ENCODE measurements at places on chromosomes 6 and 20.

DNA sequence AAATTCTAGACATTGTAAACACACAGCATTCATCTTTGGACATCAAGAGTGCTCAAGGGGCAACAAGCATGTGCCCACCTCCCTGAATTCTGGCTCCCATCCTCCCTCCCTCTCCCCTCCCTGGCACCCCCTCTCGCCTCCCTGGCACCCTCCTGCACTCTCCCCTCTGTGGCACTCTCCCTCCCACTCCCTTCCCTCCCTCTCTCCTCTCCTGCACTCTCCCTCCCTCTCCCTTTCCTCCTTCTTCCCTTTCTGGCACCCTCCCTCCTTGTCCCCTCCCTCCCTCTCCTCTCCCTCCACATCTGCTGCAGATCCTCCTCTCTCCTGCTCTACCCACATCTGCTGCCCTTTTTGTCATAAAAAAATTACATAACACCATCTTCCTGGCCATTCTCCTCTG is 113.0 kb upstream of the SLC22A23 start:
- no peak for DNase-seq

DNA sequence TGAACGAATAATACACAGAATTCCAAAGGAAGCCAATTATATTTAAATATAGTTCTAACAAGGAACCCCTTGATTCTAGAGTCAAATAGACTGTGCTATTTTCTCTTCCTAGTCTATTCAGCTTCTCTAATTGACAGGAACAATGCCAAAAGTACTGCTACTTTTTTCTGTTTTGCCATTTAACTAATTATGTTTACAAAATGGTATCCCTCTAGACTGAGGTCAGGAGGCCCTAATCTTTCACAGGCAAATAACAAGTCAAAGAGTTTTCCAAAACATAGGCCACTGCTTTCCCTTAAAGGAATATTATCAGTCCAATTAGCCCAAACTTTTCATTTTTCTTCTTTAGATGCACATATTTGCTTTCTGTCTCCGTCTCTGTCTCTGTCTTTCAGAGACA is 539.3 kb downstream of the RFPL4B start:
- DNase-seq: no peak

DNA sequence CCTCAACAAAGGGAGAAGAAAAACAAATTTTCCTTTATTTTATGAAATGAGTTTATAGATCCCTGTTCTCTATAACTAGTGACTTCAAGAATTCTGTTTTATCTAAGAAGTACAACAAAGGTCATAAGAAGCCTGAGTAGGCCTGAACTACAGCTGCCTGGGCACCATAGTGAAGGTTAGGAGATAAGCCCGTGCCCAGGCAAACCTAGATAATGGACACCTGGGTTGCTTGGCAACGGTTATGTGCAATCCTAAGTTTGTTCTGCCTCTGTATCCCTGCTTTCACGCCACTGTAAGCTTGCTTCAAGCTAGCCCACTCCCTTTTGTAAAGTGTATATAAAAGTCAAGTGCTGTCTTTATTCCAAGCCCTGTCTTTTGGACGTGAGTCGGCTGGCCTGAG is 23.2 kb downstream of the SCGN start:
- DNase-seq: no peak

GRCh38 chr6:143333749-143334520 is 116.6 kb downstream of the ADAT2 start:
- DNase-seq: no peak

DNA sequence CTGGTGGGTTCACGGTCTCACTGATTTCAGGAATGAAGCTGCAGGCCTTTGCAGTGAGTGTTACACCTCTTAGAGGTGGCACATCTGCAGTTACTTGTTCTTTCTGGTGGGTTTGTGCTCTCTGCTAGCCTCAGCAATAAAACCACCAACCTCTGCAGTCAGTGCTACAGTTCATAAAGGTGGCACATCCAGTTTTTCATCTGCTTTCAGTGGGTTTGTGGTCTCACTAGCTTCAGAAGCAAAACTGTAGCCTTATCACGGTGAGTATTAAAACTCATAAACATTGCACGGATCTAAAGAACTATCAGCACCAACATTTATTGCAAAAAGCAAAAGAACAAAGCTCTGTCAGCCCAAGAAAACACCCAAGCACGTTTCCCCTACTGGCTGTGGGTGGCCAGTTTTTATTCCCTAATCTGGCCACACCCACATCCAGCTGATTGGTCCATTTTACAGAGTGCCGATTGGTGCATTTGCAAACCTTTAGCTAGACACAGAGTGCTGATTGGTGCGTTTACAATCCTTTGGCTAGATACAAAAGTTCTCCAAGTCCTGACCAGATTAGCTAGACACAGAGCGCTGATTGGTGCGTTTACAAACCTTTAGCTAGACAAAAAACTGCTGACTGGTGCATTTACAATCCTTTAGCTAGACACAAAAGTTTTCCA is 3.4 kb upstream of the TMEM14C start:
- no peak for DNase-seq

DNA sequence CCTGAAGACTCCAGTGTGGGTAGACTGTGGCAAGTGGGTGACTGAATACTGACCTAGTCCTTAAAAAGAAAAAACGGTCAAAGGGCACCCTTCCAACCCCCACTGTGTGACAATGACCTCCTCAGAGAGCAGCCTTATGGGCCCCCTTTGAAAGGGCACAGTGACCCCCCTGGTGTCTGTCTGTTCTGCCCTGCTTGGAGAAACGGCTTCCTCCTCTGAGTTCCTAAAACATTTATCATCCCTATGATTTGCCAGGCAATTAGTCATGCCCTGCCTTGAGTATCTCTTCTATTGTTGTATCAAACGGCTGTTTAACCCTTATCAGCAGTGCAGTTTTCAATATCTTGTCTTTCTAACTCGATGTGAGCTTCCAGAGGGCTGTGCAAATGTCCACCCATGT is 21.0 kb upstream of the STX16 start:
- DNase-seq: no peak

- no peak for DNase-seq
Observed at GRCh38 chr6:1600764-1601157, 9.0 kb upstream of the FOXC1 start.

GRCh38 chr6:45044510-45045252 is 283.4 kb upstream of the RUNX2 start:
- no peak for DNase-seq

DNA sequence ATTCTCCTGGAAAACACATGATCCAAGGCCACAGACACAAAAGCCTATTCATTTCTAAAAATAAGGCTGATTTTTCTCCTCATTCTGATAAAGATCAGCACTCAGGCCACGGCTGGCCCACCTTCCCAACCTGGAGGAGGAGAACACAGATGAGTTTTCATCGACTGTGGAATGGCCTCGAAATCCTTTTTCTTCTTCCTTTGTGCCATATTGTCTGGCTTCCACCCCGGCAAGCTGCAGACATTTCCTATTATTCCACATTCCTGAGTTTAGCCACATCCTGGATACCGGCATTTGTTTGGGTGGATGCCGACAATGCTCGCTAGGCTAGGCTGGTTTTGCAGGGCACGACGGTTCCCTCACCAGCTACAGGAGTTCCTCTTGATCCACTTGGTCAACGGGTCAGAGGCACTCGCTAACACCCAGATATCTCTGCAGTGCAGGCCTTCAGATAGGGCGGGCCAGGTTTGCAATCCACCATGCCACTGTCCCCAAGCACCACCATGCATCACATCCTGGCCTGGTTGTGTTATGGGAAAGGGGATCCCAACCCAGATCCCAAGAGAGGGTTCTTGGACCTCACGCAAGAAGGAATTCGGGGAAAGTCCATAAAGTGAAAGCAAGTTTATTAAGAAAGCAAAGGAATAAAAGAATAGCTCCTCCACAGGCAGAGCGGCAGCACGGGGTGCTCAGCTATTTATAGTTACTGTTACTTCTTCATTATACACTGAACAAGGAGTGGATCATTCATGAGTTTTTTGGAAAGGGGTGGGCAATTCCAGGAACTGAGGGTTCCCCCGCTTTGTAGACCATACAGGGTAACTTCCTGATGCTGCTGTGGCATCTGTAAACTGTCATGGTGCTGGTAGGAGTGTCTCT is 4.2 kb upstream of the CTSZ start:
- DNase-seq: peak; percentile 76

DNA sequence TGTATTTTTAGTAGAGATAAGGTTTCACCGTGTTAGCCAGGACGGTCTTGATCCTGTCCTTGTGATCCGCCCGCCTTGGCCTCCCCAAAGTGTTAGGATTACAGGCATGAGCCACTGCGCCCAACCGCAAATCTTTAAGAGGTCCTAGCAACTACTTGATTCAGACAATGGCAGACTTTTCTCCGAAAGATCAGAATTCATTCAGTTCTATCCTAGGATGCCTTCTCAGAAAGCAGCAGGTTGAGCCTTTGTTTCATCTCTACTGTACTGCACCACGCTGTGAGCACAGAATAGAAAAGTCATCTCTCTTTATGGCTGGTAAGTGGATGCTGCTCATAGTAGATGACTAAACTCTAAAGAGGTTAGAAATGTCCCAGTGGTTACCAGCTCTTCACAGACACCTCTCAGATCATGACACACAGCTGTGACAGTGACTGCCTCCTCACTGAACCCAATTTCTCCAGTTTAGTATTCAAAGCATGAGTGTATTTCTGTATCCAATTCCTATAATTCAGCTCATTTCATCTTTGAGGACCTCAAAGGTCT is 6.0 kb upstream of the HSF2 start:
- no peak for DNase-seq

DNA sequence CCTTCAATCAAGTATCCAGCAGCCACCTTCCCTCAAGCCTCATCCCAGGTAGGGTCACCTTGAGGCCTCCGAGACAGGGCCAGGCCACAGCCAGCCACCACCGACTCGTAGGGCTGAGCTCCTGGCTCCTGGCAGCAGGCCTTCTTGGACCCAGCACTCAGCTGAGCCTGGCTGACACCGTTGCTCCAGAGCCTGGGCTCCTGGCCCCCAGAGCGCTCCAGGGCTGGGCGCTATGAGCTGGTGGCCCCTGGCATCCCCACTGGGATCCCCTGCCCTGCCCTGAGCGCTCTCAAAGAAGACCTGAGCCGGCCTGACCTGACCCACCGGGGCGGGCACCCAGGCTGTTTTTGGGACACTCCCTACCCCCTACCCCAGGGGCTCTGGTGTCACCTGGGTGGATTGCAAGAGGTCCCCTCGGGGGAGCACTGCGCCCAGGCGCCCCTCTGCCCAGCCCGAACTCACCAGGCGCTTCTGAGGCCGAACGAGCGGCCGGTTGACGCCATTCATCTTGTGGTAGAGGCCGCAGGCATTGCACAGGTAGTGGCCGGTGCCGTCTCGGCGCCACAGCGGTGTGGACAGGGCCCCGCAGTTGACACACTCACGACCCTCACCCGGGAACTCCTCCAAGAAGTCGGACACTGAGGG is 2.7 kb downstream of the GATA5 start:
- no peak for DNase-seq

- no peak for DNase-seq
Observed at GRCh38 chr6:24524805-24525204, 30.0 kb downstream of the ALDH5A1 start.

- DNase-seq: no peak
Observed at GRCh38 chr20:23132930-23133559, 46.9 kb upstream of the CD93 start.

DNA sequence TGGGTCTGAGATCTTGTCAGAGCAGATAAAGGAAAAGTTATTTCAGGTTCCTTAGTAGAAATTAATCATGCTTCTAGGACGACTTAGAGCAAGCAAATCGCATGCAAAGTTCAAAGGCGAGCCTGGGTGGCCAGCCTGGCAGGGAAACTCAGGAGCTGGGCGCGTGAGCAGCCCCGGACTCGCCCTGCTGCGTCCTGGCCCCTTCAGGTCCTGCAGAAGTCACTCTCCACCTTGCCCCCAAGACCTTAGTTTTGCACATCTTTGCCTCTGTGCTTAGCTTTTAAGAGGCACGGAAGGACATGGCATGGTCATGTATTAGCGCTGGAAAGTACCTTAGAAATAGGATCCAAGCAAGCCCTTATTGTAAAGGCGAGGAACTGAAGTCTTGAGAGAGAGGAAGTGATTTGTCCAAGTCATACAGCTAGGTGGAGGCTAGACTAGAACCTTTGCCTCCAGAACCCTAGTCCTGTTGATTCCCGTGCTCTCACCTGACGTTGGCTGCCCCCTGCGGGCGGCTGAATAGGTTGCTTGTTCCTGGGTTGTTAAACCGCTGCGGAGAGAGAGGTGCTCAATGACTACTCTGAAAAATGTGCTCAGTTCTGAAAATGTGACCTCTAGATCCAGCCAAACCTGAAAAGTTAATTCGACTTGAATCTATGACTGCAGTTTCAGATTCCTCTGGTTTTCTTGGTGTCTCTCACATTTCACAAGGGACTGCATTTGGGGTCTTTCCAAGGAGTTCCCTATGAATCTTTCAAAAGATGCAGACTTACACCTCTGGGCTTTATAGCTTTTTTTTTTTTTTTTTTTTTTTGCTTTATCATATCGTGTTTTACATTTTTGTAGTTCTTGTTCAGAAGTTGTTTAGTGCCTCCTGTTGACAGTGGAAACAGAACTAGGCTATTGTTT is 2.7 kb downstream of the MYB start:
- DNase-seq: no peak

GRCh38 chr6:52728394-52728793 is 34.9 kb downstream of the GSTA2 start:
- DNase-seq: no peak

DNA sequence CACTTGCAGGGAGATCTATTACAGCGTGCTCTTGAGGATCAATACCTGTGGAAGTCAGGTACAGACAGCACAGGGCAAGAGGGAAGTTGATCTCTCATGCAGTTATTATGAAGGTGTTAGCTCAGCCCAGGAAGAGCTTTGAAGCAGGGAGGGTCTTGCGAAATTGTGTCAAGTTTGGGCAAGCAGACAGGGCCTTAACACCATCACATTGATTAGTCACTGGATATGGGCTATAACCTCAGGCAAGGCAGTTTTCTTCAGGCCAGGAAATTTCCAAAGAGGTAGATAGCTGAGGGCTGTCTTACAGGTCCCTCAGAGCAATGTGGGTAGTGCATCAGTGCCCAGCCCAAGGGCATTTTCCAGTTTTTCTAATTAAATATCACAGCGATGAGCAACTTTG is 643.8 kb downstream of the DHX35 start:
- no peak for DNase-seq

DNA sequence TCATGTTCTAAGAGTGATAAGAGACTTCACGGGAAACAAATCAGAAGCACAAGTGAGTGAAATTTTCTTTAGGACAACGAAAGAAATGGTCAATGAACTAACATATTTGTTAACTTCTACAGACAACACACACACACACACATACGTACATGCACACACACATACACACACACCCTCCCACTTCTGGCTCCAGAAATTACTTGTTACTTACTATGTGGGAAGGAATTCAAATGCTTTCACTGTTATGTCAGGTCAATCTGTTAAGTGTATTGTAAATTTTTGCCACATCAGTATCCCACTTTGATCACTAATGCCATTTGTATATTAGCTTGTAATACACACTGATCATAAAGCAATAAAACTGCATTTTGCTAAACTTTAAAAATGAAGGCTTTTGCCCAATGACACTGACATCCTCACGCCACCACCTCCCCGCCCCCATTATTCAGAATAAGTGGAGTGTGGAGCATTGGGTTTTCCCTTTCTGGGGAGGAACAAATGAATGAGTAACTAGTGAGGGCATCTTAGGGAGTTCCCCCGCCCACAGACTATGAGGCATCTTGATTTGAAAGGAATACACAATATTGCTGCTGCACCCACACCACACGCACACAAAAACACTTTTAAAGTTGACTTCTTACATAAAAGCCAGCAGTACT is 76.2 kb downstream of the ATXN1 start:
- no peak for DNase-seq

GRCh38 chr6:110488606-110489190 is 12.3 kb upstream of the SLC22A16 start:
- peak; percentile 71 for DNase-seq

Measured in vagina (tissue), 2 donors.